ENCODE measurements at places on chromosomes 7 and 10.

GRCh38 chr7:149181450-149181790 lies 13.9 kb upstream of the ZNF282 start:
- no peak for DNase-seq

DNA sequence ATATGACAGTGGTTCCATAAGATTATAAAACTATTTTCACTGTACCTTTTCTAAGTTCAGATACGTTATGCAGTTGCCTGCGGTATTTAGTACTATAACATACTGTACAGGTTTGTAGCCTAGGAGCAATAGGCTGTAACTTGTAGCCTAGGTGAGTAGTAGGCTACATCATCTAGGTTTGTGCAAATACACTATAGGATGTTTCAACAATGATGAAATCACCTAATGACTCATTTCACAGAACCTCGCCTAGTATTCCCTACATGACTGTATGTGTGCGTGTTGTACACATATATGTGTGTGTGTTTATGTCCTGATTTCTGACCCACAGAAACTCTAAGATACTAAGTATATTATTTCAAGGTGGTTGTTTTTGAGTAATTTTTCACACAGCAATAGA lies 139.0 kb downstream of the HERPUD2 start:
- no peak for DNase-seq

- DNase-seq: no peak
Measured at GRCh38 chr10:46787321-46787615, 124.0 kb upstream of the PTPN20 start.

- DNase-seq: no peak
Measured at GRCh38 chr7:27581119-27581518, 81.6 kb downstream of the HIBADH start.

Data from stimulated activated CD4-positive, alpha-beta T cell treated with anti-CD3 and anti-CD28 coated beads, TNF-alpha, amount 100 ng/mL, for 24 hours (primary cell).